ENCODE measurements at places on chromosomes 16 and 17. TPM values are rescaled to one million over a fixed set of nuclear protein-coding genes. Genes with fewer than 3 reads are reported as not detected.

DNA sequence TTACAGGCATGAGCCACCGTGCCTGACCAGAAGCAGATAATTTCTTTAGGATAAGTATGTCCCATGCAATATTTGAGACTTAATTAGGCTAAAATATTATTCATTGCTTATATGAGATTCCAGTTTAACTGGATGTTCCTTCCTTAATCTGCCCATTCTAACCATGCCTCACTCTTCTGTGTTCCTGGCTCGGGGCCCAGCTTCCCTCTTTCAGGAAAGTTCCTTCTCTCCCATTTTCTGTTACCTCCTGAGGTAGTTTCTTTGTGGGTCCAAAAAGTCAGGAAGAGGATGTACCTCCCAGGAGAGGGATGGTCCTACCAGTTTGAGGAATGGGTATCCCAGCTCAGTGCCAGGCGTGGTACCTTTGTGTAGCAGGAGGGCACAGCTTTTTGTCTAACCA lies 23.3 kb downstream of the UNK start:
- DNase-seq, result no peak

- peak; percentile 47 for DNase-seq
Measured at GRCh38 chr17:33750943-33751701, 458.0 kb upstream of the ASIC2 start.

- DNase-seq, result no peak
Measured at GRCh38 chr17:65698381-65699061, 137.1 kb upstream of the AXIN2 start.

- DNase-seq, result no peak
Measured at GRCh38 chr17:42240201-42240600, 36.0 kb downstream of the STAT5B start.

DNA sequence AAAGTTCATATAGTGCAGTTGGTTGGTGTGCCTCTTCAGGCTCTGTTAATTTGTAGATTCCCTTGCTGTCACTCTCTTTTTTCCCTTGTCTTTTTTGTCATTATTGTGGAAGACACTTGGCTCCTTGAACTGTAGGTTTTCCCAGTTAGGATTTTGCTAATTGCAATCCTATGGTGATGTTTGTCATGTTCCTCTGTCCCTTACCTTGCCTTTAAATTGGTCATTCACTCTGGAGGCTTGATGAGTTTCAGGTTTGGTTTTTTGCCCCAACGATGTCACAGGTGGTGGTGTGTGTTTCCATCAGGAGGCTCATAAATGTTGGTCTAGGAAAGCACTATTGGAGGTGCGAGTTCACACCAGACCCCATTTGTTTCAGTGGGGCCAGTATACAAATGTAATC lies 383.7 kb downstream of the SNX29 start:
- DNase-seq, result no peak

- DNase-seq, result no peak
Measured at GRCh38 chr17:79007504-79008381, 1.8 kb downstream of the CANT1 start.

DNA sequence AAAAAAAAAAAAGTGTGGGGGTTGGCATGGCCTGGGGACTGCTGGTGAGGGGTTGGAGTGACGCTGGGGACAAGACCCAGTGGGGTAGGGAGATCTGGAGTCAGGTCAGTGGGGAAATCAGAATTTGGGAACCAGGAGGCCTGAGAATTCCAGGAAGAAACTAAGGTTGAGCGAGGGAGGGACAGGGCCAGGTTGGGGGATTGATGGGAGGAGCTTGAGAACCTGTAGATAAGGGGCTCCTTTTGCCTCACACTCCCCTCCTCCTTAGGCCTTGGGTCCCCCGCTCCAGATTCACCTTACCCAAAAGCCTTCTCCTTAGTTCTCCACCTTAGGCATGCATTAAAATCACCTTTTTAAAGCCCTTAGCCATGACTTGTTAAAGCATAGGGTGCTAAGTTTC lies 8.3 kb upstream of the PYDC1 start:
- no peak for DNase-seq

DNA sequence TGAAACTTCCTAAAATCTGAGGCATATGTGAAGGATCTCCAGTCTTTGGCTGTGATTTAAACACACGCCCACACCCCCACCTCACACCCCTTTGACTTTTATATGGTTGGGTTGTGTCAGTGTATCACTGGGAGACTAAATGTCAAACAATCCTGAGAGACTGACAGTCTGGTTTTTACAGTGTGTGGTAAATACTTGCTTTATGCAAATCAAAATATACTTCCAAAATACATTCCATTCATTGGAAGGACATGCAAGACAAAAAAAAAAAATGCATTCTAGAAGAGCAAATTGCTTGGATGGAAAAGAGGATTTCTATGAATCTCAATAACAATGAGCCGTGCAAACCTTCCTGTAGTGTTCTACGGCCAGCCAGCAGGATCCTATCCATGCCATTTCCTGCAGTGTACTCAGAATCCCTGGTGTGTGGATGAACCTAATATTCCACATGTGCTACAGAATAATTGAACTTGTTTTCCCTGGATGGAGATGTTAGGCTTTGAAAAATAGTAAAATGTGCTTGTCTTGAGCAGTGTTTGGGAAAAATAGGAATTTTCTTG lies 602.1 kb upstream of the GOT2 start:
- no peak for DNase-seq

- DNase-seq, result no peak
Measured at GRCh38 chr17:50649042-50649908, 14.6 kb downstream of the ABCC3 start.

GRCh38 chr17:74773871-74774286 lies 2.3 kb downstream of the NAT9 start:
- DNase-seq, result no peak

DNA sequence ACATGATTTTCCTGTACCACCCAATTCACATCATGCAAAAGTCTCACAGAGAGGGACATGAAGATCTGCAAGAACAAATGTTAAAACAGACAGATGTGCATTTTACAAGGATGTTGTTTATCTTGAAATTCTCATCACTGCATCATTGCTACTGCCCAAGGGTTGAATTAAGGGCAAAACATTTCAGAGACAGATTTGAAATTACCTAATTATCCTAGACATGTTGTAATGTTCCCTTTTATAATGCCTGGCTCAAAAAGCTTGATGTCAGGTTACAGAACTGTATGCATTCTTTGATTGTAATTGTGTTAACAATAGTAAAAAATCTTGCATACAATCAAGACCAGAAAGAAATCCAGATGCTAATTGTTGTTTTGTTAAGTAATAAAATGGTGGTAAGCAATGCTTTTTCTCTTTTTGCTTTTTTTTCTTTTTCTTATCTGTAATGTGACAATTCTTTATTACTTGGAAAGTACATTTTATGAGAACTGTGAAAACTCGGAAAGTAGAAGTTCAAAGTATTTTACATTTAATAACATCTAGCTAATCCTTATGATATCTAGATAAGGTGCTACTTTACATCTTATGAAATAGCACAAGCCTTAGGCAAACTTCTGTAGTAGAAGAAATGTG lies 3.6 kb upstream of the DUSP14 start:
- DNase-seq, result no peak

GRCh38 chr17:17110520-17110919 lies 68.3 kb downstream of the MPRIP start:
- DNase-seq, result no peak

DNA sequence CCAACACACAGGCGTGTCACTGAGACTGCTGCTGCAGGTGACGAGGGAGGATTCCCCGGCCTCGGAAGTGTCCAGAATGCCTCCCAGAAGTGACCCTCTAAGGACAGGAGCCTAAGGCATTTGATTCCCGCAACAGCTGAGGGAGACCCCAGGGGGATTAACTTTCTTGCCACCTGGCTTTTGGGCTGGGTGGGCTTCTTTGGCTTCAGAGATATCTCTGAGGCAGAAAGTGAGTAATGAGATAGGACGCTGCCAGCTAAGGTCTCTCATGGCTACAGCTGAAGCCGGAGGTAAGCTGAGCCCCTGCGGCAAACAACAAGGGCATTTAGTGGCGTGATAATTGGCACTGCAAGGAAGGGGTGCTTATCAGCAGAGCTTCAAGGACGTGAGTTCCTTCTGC lies 17.0 kb downstream of the DRC3 start:
- DNase-seq, result no peak

DNA sequence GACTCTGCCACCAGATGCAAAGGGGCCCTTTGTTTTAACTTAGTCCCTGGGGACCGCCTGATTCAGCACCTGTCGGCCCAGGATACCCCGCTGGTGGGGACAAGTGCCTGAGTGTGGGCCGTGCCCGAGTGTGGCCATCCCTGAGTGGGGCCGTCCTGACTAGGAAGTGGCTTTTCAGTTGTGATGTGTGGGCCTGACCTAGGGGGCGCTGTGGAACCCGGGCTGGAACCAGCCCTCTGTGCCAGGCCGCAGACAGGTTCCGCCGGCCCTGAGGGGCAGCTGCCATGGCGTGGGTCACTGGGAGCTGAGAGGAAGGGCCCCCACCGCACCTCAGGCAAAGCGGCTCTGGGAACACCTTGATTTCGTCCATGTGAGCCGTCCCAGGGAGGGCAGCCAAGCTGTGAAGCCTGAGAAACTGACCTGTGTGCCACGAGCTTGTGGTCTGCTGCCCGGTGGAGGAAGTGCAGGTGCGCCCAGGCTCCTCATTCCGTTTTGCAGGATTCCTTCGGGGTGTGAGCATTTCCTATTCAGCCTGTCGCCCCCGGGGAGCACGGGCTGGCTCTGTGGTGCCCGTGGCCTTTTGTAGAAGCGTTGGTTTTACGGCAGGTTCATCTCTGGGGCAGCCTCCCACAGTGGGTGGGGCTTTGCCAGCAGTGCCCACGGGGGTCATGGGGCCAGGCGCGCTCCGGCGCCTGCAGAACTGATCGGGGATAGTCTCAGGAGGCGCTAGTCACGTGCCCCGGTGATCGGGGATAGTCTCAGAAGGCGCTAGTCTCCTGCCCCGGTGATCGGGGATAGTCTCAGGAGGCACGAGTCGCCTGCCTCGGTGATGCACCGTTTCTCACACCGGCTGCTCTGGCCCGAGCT lies 5.3 kb downstream of the RPL13 start:
- no peak for DNase-seq

GRCh38 chr16:89404561-89404960 lies 85.8 kb downstream of the ANKRD11 start:
- no peak for DNase-seq

DNA sequence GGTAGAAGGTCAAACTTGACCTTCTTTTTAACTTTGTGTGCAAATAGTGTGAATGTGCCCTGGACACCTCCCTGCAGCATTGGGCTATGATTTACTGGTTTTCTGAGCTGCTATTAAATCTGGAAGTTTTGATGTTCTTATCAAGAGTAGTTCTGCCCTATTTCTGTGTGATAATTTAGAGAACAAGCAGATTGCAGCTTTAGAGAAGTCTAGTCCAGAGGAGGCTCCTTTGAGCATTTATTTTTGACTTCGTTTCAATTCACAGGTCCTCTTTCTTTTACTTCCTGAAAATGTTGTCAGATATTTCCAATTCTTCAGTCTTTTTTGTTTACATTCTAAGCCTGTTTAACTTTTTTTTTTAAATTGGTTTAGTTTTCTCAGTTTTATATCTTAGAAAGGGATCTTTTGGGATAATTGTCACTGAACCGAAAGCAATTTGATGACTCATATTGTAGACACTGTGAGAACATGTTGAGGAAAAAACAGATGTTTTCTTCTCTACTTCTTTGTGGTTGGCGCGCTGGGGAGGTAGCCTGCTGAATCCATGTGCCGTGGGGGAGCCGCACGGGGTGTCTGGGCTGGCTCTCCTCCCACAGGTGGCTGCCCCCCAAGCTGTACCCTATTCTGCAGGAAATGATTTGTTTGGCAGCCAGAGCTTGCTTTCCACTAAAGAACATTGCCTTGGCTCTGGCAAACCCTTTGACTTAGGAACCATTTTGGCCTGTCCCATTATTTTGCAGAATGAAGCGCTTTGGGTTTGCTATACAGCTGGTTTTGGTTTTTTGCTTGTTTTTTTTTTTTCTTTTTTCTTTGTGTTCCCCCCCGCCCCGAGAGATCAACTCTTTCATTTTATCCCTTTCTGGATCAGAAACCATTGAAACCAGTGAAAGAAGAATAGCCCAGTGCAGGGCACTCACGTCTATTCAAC lies 53.4 kb downstream of the MFSD11 start:
- DNase-seq, result no peak

GRCh38 chr16:17038415-17038814 lies 432.3 kb downstream of the XYLT1 start:
- no peak for DNase-seq

DNA sequence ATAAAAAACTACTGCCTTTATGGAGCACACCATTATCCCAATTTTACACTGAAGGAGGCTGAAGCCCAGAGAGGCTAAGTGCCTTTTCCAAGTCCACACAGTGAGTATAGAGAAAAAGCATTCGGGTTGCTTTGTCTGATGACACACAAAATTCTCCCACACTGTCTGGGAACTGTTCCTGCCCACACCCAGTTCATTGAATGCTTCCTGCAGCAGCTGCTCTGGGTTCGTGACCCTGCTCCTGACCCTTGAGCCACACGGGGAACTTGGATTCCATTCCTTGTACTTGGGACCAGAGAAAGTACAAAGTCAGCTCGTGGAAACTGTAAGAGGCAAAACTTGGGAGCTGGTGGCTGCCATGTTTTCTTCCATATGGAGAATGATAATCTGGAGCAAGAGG lies 57.9 kb downstream of the AKAP1 start:
- DNase-seq, result no peak

POLR2C gene
- 153 TPM for total RNA-seq

AIPL1 gene
- total RNA-seq, result not detected

CACNG3 gene
- total RNA-seq, result not detected

ADAP2 gene
- total RNA-seq, result 1.3 TPM

PLCD3 gene
- total RNA-seq, result 99.6 TPM

PALB2 gene
- 22.1 TPM for total RNA-seq

PLXDC1 gene
- total RNA-seq, result 0.10 TPM

TM4SF5 gene
- not detected for total RNA-seq

GRAPL gene
- total RNA-seq, result not detected

CCL16 gene
- total RNA-seq, result not detected

Measured in NCI-H460 (cell line).